Keratinocyte (primary cell): ENCODE measurements at places on chromosomes 7 and 10.

GRCh38 chr7:79118143-79118542 lies 335.3 kb downstream of the MAGI2 start:
- DNase-seq, result no peak

DNA sequence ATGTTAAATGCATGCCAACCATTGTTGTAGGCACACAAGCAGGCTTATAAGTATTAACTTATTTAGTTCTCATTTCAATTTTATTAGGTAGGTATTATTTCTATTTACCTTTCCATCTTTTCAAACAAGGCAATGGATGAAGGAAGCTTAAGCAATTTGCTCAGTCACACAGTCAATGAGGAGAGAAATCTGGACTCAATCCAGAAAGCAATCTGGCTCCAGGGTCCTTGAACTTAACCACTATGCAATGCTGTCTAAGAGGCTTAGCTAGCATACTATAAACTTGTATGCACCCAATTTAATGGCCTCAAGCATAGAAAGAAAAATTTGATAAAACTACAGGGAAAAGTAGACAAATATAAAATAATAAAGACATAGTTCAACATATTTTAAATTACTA lies 88.6 kb downstream of the VWDE start:
- no peak for DNase-seq

DNA sequence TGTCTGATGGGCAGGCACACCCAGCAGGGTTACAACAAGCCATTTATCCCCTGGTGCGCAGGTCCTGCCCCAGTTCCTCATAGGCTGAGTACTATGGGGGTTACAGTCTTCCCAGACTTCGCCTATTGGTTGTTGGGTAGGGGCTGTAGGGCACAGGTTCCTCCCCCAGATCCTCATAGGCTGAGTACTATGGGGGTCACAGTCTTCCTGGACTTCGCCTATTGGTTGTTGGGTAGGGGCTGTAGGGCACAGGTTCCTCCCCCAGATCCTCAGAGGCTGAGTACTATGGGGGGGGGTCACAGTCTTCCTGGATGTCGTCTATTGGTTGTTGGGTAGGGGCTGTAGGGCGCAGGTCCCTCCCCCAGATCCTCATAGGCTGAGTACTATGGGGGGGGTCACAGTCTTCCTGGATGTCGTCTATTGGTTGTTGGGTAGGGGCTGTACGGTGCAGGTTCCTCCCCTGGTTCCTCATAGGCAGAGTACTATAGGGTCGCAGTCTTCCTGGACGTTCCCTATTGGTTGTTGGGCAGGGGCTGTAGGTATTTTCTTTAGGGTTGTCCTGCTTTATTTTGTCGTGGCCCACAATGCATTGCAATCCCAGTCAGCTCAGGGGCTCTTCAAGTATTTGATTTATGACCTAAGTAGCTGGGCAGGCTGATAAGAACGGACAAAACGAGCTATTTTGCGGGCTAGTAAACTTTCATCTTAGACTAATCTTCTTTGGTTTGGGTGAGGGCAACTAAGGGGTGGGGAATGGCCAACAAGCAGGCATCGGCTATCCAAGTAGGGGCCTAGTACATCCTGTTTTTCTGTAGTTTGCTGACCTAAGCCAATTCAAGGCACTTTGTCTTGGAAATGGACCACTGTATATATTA lies 3.4 kb downstream of the LRRC27 start:
- DNase-seq, result no peak

GRCh38 chr7:137975221-137975620 lies 26.7 kb downstream of the CREB3L2 start:
- DNase-seq, result no peak

DNA sequence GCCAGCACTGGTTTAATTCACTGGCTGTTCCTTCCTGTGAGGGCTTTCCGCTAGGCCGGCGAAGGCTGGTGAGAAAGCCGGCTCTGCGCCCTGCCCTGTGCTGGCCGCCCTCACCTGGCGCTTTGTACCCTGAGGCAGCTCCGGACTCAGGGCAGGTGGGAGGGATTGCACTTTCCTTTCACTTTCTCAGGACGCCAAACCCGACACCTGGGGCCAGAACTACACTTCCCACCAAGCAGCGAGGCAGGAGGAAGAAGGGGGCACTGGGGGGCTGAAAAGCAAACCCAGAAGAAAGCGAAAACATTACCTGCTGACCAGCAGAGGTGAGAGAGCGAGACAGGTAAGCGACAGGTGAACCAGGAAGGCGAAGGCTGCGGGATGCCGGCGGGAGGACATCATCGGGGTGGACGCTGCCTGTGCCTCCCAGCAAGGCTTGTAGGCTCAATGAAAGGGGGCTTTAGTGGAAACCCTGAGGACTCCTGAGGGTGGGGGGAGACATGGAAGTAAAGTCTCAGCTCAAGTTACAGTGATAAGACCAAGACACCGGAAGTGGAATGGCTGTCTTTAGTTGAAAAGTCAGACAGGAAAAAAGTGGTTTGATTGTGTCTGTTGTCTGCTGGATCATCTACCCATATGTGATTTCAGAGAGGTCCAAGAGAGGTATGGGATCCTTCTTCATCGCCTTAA lies at the start of gene RAB19:
Gene RAB19, plus strand, starts transcription at position 181 of the 687 bp plus-strand sequence. CDS start 3,589 bp downstream, outside the sequence.
- no peak for DNase-seq

- DNase-seq, result no peak
Measured at GRCh38 chr7:114916261-114916892, 5.5 kb upstream of the MDFIC start.

- no peak for DNase-seq
Measured at GRCh38 chr10:74206746-74207145, 55.7 kb downstream of the ADK start.

DNA sequence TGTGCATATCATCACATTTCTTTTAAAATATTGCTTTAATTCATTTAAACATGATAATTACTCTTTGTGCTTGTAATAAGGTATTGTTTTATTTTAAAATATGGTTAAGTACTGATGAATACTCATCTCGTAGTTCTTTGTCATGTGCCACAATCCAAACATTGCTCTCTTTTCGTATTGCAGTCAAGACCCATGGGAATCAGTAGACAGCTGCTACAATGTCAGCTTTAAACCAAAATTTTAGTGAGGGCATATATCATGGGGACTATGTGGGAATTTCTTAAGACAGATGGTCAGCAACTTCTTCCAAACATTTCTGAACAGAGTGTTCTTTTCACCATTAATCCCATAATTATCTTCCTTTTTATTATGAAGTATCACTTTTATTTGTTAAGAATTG lies 77.2 kb upstream of the FZD1 start:
- no peak for DNase-seq

DNA sequence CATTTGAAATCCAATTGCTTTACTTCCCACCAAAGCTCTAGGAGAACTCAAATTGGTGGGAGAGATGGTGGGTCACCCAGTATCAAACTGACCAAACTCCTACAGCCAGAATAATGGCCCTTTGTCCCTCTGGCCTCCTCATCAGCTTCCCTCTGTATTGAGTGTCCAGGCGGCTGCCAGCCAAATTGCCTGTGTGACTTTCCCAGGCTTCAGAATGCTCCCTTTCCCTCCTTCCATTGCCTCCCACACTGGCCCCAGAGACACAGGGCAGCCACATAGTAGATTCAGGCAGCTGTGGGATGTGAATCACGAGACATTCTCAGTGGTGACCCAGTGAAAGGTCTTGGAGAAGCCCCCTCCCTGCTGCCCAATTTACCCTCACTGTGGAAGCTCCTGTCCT lies 12.7 kb upstream of the VDAC2 start:
- no peak for DNase-seq

GRCh38 chr10:10977226-10977956 lies 40.3 kb upstream of the CELF2 start:
- no peak for DNase-seq

DNA sequence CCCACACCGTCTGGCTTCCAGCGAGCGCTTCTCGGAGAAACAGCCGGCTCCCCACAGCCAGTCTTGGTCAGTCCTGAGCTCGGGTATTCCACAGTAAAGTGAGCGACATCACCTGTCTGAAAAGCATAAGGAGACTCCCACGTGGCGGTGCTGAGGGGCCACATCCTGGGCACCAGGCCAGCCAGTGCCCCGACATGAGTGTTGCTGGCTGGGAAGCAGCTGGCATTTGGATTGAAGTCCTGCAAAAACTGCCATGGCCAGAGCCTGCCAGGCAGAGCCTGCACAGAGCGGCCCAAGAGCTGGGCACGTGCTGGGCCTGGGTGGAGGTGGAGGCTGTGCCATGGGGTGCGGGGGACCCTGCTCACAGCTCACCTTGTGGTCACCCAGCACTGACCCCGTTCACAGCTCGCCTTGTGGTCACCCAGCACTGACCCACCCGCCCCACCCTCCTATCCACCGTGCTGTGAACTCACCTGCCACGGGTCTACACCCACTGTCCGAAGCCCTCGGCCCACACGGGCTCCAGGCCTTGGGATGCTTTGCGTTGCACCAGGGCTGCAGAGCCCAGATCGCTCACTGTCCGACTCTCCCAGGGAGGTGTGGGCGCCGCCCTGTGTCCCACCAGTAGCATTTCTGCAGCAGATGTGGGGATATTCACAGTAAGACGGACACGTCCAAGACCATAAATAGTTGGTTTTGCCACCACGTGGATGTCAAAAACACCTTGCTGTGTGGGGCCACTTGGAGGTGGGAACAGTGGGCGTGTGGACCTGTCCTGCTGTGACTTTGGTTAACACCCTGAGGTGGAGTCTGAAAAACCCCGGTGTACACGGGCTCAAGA lies 48.8 kb downstream of the PITRM1 start:
- DNase-seq, result no peak

DNA sequence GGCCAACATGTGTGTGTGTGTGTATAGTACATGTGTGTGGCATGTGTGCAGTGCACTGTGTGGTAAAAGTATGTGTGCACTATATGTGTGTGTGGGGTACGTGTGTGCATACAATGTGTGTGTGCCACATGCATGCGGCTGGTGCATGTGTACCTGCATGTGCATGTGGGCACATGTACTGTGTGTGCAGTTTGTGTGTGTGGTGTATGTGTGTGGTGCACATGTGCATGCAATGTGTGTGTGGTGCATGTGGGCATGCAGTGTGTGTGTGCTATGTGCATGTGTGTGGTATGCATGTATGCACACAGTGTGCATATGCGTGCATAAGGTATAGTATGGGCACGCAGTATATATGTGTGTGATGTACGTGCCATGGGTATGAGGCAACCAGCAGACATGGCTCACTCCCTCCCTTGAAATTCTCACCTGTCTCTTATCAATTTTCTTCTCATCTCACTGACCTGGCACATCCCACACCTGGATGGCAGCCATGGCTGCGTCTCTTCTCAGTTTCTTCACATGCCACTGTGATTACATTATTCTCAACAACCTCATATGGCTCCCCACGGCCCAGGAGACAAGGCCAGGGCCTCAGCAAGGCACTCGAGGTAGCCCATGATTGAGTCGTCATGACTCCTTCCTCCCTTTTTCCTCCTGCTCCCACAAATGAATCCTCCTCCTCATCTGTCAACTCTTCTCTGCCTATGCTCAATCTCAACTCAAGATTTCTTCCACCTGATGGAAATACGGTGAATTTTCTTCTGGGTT lies 57.0 kb downstream of the NUDCD3 start:
- DNase-seq, result no peak

DNA sequence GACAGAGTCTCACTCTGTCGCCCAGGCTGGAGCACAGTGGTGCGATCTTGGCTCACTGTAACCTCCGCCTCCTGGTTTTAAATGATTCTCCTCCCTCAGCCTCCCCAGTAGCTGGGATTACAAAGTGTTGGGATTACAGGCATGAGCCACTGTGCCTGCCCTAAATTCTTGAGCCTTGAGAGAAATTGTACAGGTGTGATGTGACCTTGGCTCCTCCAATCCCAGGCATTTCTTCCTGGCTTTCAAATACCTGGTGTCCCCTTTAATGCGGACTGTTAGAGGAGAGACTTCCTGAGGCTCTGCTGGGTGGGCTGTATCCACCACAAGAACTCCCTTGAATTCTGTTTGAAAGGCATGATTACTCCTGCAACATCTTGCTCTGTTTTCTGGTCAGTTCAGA lies 15.0 kb downstream of the MORN4 start:
- DNase-seq, result no peak

- DNase-seq, result no peak
Measured at GRCh38 chr10:81472927-81473470, 402.0 kb upstream of the NRG3 start.

- no peak for DNase-seq
Measured at GRCh38 chr7:29798422-29798821, 7.9 kb upstream of the WIPF3 start.

GRCh38 chr7:94997547-94997946 lies 90.2 kb downstream of the PPP1R9A start:
- DNase-seq, result no peak

- DNase-seq, result no peak
Measured at GRCh38 chr10:84156768-84157167, 16.8 kb upstream of the GPR15LG start.

DNA sequence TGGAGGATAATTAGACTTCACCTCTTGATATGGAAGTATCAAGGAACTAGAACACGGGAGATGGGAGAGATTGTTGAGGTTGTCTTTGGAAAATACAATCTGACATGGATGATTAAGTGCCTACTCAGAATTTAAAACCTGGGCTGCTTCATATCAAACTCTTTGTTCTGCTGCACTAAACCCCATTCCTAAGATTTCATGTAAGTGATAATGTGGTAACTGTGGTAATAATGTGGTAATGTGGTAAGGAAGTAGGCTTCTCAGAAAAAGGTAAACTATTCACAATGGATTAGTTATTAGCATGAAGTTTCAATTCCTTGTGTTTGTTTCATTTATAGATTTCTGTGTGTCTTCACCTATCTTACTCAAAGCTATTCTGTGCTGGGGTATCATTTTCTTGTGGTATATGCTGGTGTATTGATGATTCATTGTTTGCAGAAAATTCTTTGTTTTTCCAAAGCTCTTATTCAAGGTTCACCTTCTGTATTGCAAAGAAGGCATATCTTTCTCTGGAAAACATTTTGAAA lies 129.9 kb upstream of the TAC1 start:
- DNase-seq, result no peak

- no peak for DNase-seq
Measured at GRCh38 chr7:12567015-12567414, 3.5 kb upstream of the SCIN start.

- DNase-seq, result no peak
Measured at GRCh38 chr10:124741281-124741921, 2.8 kb downstream of the FAM53B start.

DNA sequence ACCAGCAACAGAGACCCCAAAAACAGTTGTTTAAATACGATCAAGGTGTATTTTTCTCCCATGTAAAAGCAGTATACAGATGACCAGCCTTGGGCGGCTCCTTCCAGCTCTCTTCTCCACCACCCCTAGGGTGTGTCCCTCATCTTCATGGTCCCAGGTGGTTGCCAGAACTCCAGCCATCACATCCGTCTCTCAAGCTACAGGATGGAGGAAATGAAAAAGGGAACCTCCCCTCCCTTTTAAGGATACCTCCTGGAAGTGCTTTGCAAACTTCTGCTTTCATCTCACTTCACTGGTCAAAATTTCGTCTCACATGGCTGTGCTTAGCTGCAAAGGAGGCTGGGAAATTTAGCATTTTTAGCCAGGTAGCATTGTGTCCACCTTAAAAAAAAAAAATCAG lies 59.3 kb downstream of the C10orf105 start:
- DNase-seq, result no peak

DNA sequence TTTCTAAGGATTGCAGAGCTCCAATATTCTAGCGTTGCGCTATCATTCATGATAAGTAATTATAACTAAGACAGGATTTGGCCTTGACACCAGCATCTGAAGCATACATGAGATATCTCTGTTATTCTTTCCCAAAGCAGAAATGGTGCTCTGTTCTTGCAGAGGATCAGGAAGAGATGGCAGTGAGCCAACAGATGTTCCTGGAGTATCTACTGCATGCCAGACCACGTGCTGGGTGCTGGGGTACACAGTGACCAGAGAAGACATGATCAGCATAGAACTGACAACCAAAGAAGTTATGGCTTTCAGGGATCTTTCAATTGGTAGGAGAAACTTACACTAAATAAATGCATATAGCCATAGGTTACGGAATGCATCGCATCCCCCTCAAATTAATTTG lies 63.7 kb upstream of the PLXNA4 start:
- DNase-seq, result no peak

- DNase-seq, result no peak
Measured at GRCh38 chr7:16851829-16852228, 30.0 kb downstream of the AGR3 start.
